ENCODE measurements at places on chromosomes 6 and 20.

GRCh38 chr20:36275011-36275410 is 31.1 kb upstream of the DLGAP4 start:
- no peak for DNase-seq

GRCh38 chr20:9500121-9500520 is 14.3 kb upstream of the LAMP5 start:
- no peak for DNase-seq

DNA sequence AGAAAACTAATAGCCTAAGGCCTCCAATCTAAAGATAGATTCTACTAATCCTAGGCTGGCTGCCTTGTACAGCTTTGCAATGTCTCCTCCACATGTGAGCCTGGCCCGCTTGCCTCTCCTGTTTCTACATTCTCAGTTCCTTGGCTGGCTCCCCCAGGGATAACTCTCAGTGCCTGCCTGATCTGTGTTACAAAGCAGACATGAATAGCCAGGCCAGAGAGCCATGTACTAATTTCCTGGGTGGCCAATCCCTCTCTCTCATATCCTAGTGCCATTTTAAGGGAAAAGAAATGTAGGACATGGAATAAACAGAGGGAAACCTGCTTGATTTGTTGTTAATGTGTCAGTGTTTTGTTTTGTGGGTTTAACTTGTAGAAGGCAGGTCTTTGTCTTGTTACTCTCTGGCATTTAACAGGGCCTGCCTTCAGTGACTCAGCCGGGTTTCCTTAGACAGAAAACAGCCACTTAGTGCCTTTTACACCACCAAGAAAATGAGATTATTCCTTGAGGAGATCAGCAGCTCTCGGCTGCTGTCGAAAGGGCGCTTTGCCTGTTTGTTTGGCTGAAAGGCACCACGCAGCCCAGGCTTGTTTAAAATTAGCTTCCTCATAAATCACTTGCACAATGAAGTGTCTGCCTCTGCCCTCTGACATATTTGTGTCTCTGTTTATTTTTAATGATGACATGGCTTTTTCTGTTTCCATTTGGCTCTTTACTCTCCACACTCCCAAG is 702.7 kb downstream of the MAFB start:
- no peak for DNase-seq

GRCh38 chr20:10843146-10843711 is 169.4 kb upstream of the JAG1 start:
- no peak for DNase-seq

DNA sequence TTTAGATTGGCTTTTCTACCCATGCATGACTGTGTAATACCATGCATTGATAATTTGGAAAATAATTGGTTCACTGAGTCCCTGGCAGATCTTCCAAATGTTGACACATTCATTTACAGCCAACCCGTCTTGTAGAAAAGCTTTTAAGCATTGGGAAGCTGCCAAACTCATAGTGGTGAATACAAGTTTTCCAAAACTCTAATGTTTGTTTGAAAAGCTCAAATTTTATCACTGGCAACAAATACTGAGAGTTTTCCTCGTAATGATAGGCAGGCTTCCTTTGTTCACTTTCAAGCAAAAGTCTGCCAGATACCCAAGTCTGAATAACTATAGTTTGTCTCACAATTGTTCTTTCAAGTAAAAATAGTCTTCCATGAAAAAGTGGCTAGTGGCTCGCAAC is 143.0 kb downstream of the FIG4 start:
- DNase-seq: no peak

DNA sequence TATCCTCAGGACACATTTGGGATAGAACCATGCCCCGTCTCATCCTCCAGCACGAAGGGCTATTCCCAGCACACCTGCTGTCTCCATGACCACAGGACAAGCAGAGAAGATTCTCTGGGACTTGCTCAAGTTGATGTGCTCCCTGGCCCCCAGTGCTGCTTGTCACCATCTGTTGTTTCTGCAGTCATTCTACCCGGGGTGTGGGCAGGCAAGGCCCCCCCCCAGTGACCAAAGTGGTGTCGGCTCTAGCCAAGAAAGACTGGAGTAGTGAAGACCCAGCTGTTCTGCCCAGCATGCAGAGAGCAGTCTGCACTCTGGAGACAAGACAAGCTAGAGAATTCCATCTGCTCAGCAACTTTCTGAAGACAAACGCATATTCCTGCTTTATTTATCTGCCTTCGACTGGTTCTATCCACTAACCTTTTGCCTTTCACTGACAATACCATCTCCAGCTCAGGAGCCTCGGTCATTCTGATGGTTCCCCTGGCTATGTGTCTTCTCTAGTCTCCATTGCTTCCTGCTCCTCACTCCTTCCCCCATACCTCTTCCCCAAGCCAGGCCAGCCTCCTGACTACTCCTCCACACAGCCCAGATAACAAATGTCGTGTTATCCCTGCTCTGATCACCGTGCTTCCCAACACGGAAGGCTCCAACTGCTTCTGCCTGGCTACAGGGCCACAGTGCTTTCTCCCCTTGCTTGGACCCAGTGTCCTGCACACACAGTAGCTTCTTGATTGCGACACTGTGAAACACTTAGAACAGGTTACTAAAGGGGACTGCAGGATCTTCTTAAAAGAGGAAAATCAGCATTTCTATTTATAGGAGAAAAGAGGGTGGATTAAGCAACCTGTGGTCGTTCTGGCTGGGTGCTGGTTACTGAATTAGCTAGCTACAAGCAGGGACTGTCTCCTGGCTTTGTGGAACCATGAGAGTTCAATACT is 86.7 kb upstream of the EMILIN3 start:
- DNase-seq: no peak

DNA sequence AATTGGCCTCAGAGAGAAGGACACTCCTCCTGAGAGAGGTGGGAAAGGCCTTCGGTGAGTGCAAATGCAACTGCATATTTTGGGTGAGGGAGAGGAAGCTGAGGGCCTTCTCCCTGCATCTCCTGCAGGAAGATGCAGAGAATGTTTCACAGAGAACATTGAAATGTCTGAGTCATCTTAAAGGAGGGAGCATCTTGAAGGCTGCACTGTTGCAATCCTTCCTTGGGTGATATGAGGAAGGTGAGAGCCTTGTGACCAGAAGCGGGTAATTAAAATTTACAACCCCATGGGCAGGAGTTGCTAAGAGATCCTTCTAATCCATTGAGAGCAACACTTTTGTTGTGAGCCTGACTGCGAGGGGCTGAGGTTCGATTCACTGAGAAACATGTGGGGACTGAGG is 375.7 kb upstream of the MARCKS start:
- DNase-seq: no peak

DNA sequence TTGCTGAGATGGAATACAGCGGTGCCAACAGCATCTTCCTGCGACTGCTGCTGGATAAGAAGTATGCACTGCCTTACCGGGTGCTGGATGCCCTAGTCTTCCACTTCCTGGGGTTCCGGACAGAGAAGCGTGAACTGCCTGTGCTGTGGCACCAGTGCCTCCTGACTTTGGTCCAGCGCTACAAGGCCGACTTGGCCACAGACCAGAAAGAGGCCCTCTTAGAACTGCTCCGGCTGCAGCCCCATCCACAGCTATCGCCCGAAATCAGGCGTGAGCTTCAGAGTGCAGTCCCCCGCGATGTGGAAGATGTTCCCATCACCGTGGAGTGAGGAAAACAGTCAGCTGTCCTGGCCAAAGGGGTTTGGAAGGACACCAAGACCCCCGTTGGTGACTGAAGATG is 9.2 kb downstream of the CCND3 start:
- DNase-seq: no peak

DNA sequence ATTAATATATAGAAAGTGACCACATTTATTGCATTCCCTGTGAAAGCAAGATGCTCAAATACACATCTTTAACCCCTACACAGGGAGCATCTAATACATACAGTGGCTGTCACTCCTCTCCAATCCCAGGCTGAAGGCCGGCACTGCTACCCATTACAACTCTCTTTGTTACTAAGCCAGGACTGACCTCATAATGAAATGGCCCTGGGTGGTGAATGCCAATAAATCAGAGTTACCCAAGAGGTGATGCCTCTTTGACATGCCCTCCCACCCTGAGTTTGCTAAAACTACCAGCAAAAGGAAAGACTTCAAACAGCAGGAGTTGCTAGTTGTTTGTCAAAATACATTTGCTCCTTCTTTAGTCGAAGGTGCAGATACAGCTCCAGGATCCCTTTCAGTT is 214.2 kb downstream of the FOXA2 start:
- DNase-seq: no peak

DNA sequence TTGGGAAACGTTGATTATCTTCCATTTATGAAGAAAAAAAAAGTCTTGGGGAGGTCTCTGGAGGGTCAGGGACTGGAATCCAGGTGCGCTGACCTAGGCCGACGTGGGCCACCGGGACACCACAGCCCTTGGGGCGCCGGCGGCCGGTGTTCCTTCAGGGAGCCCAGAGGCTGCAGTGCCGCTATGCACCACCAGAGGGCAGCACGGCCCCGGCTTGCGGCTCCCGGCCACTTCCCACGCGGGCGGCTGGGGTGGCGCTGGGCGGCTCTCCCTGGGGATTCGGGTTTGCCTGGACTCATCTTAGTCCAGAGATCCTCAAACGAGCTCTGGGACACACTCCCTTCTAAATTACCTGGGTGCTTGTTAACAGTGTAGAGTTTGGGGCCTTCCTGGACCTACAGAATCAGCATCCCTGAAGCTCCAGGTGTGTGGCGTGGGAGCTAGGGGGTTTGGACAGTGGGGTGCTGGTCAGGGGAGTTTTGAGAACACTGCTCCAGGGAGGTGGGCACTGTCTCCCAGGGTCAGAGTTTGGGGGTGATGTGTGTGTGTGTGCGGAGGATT is 23.0 kb upstream of the GTSF1L start:
- DNase-seq: peak; percentile 83

Data from stimulated activated CD4-positive, alpha-beta T cell treated with anti-CD3 and anti-CD28 coated beads, Interleukin-15, amount 100 ng/mL, for 48 hours (primary cell).